ENCODE measurements at places on chromosomes 12 and 14. TPM values are rescaled to one million over a fixed set of nuclear protein-coding genes. Genes with fewer than 3 reads are reported as not detected.

The PROX2 gene
- not detected for total RNA-seq

DNA sequence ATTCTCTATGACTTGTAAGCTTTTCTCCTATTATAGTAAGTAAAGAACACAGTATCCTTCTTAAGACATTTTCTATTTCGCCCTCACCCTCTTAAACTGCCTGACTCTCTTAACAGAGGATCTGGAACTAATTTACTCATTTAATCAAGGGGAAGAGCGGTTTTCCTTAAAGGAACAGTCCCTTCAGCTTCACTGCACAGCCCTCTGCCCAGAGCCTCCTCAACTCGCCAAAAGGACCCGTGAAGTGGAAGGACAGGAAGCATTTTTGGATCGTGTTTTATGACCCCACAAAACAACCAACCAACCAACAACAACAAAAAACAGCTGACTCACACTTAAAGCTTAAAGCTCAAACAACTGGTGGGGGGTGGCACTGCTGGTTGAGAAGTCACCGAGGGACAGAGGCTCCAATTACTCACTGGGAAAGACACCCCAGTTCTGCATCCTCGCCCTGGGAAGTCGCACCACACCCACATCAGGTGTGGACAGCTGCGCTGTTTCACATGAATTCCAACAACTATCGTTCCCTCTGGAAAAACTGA lies 35.7 kb downstream of the NID2 start:
- no peaks in the 10 kb centered on the region for H3K36me3 ChIP-seq
- no peak for DNase-seq
- no peak overlapping the region for H3K27ac ChIP-seq
- H3K4me1 ChIP-seq = no peaks in the 10 kb centered on the region
- no peak overlapping the region for H3K4me3 ChIP-seq

- no peaks in the 10 kb centered on the region for H3K4me1 ChIP-seq
- H3K4me3 ChIP-seq = no peak overlapping the region
- no peaks in the 10 kb centered on the region for H3K27me3 ChIP-seq
- no peak overlapping the region for H3K27ac ChIP-seq
These were observed 23.9 kb downstream of the FERMT2 start for GRCh38 chr14:52926953-52927352.

DNA sequence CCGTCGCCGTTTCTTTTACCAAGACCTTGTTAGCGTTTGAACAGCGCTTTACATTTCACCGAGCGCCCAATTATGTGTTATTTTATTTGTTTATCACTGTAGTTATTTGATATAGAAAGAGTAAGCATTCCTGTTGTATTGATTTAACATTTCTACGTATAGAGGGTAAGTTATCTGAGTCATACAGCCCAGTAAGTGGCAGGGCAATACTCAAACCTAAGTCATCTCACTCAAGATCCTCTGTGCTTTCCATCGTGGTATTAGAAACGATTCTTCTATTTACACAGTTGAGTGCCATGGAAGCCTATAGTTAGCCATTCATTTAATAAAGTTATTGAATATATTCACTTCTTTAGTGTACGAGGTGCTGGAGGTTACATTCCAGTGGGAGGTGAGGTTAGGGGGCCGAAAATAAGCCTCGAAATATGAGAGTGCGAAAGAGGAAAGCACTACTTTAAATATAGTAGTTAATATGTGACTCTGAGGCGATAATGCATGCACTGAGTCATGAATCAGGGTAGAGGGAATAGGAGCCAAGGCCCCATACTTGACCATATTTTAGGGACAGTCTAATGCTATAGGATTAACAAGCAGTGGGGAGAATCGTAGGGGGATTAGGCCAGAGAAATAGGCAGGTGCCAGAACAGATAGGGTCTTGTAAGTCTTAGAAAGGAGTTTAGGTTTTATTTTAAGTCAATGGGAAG lies 629 bp downstream of the RAD51AP1 start:
- H3K27ac ChIP-seq = peak overlapping the region; percentile 84
- no peaks in the 10 kb centered on the region for H3K27me3 ChIP-seq
- DNase-seq = no peak
- peaks cover 13% of the 10 kb centered on the region for H3K4me1 ChIP-seq

- no peak for DNase-seq
- no peaks in the 10 kb centered on the region for H3K27me3 ChIP-seq
- no peaks in the 10 kb centered on the region for H3K36me3 ChIP-seq
- H3K4me3 ChIP-seq = no peak overlapping the region
These were observed 86.6 kb downstream of the CRADD start for GRCh38 chr12:93763746-93764147.

- H3K27me3 ChIP-seq = no peaks in the 10 kb centered on the region
- no peak for DNase-seq
- no peak overlapping the region for H3K27ac ChIP-seq
These were observed 158.4 kb upstream of the RASSF8 start for GRCh38 chr12:25800101-25800500.

- DNase-seq = no peak
- peaks cover 32% of the 10 kb centered on the region for H3K4me1 ChIP-seq
- H3K36me3 ChIP-seq = no peaks in the 10 kb centered on the region
- no peak overlapping the region for H3K27ac ChIP-seq
- H3K4me3 ChIP-seq = no peak overlapping the region
These were observed 7.6 kb upstream of the USP15 start for GRCh38 chr12:62252576-62252975.

- peaks cover 40% of the 10 kb centered on the region for H3K4me1 ChIP-seq
- peak within 1 kb of the TSS; percentile 56 for H3K27ac ChIP-seq
- H3K4me3 ChIP-seq = peak within 1 kb of the TSS; percentile 52
- no peaks in the 10 kb centered on the region for H3K36me3 ChIP-seq
- H3K27me3 ChIP-seq = no peaks in the 10 kb centered on the region
These were observed at the start of gene RARG for GRCh38 chr12:53231921-53232645. Gene RARG, minus strand, starts transcription at chr12:53232209. Its CDS starts 4,664 bp downstream, at chr12:53227545.

- H3K27ac ChIP-seq = no peak overlapping the region
- peaks cover 4% of the 10 kb centered on the region for H3K4me1 ChIP-seq
- DNase-seq = peak; percentile 31
- no peaks in the 10 kb centered on the region for H3K36me3 ChIP-seq
These were observed 48.2 kb upstream of the ATP2B1 start for GRCh38 chr12:89756585-89757398.

The PRB2 gene
- total RNA-seq = not detected

The MYF6 gene
- total RNA-seq = not detected

GRCh38 chr12:24113701-24114100 lies 164.2 kb upstream of the SOX5 start:
- H3K36me3 ChIP-seq = no peaks in the 10 kb centered on the region
- no peak overlapping the region for H3K27ac ChIP-seq
- no peaks in the 10 kb centered on the region for H3K4me1 ChIP-seq
- no peak for DNase-seq
- H3K27me3 ChIP-seq = no peaks in the 10 kb centered on the region

DNA sequence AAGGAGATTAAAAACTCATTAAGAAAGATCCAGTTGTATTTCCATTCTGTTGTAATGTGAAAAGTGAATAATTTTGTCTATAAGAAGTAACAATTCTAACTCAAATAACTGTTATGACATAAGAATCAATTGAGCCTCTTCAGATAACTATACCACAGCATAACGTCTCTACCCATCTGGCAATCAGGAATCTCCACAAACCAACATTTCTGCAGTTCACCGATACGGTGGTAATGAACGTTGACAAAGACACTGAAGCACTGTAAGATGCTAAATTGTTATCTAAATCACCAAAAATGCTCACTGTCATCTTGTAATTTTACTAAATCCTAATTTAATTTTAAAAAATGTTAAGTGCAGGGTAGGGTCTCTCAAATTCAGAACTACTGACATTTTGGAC lies 130.9 kb upstream of the USP15 start:
- H3K27ac ChIP-seq = no peak overlapping the region
- no peak overlapping the region for H3K4me3 ChIP-seq
- H3K4me1 ChIP-seq = no peaks in the 10 kb centered on the region
- DNase-seq = no peak
- H3K36me3 ChIP-seq = no peaks in the 10 kb centered on the region
